GM23338 (cell line): ENCODE measurements at places on chromosomes 13 and 19. TPM values are rescaled to one million over a fixed set of nuclear protein-coding genes. Genes with fewer than 3 reads are reported as not detected.

DNA sequence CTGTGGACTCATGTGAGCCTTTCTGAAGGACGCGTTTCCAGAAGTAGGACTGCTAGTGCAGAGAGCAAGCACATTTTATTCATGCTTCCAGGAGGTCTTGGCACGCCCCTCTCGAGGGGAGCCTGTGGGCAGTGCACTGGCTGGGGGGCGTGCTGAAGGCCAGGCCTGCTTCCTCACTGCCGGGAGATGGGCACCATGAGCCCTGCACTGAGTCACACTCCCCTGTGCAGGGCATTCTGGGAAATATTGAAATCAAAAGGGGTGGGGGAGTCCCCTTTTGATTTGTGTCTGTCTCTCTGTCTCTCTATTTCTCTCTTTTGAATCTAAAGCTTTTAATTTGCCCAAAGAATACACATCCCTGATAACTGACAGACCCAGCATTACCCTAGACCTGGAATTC lies 34.0 kb downstream of the DPF1 start:
- H3K27ac ChIP-seq = peak overlapping the region; percentile 72; the same call in 1 of the 2 replicates
- no peak for DNase-seq
- no peaks in the 10 kb centered on the region for H3K27me3 ChIP-seq
- H3K4me1 ChIP-seq = no peaks in the 10 kb centered on the region

DNA sequence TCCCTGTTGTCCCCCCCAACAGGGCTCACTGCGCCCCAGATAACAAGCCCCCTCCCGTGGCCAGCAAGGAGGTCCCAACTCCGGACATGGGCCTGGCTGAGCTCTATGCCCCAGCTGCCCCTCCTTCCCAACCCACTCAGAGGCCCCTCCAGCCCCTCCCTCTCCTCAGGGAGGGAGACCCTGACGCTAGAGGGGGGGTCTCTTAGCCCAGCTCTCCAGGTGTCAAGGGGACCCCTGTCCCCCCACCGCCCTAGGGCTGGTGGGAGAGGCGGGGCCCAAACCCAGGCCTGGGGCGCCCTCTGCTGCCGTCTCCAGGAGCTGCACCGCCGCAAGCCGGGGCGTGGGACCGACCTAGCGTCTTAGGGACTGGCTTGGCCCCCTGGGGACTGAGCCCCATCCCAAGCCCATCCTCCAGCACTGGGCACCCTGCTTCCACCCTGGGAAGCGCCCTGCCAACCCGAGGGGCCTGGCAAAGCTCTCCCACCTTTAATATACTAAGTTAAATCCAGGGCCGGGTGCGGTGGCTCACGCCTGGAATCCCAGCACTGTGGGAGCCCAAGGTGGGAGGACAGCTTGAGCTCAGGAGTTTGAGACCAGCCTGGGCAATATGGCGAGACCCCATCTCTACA lies 1.4 kb downstream of the GRIN3B start:
- peak; percentile 80 for DNase-seq
- no peaks in the 10 kb centered on the region for H3K36me3 ChIP-seq
- no peak overlapping the region for H3K27ac ChIP-seq
- no peaks in the 10 kb centered on the region; the same call in 1 of the 2 replicates for H3K4me1 ChIP-seq
- peaks cover 45% of the 10 kb centered on the region for H3K27me3 ChIP-seq
- peak overlapping the region; percentile 54 for H3K4me3 ChIP-seq

GRCh38 chr13:89199138-89199537 lies 1528.0 kb downstream of the SLITRK5 start:
- no peaks in the 10 kb centered on the region for H3K4me1 ChIP-seq
- no peaks in the 10 kb centered on the region for H3K27me3 ChIP-seq
- no peaks in the 10 kb centered on the region for H3K36me3 ChIP-seq
- no peak for DNase-seq

DNA sequence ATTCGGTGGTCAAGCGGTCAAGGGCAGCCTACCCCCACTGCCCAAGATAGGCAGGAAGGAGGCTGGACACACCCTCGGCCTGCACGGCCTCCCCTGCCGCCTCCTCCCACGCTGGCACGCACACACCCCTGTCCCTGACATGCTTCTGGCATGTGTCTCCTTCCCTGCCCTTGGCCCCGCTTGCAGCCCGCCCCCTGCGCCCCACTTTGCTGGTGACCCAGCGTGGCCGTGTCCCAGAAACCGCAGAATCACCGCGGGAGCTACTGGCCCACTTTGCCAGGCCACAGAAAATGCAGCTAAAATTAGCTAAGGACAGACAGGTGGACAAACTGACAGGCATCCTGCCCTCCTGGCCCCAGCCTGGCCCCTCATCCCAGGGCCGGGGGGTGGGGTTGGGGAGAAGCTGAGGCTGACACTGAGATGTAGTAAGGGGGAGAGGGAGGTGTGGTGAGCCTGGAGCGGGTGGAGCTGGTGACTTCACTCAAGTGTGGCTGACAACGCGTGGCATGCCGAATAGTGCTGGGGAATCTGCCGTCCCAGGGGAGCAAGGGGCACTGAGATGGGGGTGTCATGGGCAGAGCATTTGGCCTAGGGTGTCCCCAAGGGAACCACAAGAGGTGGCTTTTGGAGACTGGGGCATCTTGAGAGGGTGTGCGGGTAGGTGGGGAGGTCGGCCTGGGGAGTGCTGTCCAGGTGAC lies 2.4 kb downstream of the SHANK1 start:
- peak overlapping the region; percentile 85 for H3K4me3 ChIP-seq
- H3K4me1 ChIP-seq = peaks cover 24% of the 10 kb centered on the region; the same call in 1 of the 2 replicates
- H3K36me3 ChIP-seq = no peaks in the 10 kb centered on the region
- no peak overlapping the region for H3K27ac ChIP-seq
- DNase-seq = no peak

DNA sequence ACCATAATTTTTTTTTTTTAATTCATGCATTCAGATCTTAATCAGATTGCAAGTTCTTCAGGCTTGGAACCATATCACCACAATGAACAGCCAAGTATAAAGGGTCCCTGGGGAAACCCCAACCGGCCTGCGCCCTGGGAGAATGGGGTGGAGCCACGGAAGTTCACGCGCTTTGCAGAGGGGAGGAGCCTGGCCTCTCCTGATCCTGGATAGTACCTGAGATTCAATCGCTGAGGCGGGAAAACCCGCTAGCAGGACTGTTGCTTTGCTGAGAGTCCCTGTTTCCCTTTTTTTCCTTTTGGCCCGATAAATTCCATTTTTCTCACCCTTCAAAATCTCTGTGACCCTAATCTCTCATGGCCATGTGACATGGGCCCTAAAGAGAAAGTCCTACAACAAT lies 385.1 kb downstream of the IRS2 start:
- H3K4me1 ChIP-seq = peaks cover 8% of the 10 kb centered on the region
- H3K4me3 ChIP-seq = no peak overlapping the region
- no peak overlapping the region for H3K27ac ChIP-seq

DNA sequence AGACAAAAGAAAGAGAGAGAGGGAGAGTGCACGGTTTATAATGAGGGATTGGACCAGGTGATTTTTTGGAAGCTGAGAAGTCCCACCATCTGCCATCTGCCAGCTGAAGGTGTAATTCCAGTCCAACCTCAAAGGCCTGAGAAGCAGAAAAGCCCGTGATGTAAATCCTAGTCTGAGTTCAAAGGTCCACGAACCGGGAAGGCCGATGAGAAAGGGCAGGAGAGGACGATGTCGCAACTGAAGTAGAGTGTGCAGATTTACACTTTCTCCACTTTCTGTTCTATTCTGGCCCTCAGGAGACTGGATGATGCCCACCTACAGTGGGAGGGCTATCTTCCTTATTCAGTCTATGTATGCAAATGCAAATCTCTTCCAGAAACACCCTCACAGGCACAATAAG lies 500.0 kb downstream of the DIAPH3 start:
- no peak for DNase-seq
- H3K4me1 ChIP-seq = peaks cover 20% of the 10 kb centered on the region
- H3K36me3 ChIP-seq = no peaks in the 10 kb centered on the region
- no peak overlapping the region for H3K4me3 ChIP-seq
- no peaks in the 10 kb centered on the region for H3K27me3 ChIP-seq
- no peak overlapping the region for H3K27ac ChIP-seq

DNA sequence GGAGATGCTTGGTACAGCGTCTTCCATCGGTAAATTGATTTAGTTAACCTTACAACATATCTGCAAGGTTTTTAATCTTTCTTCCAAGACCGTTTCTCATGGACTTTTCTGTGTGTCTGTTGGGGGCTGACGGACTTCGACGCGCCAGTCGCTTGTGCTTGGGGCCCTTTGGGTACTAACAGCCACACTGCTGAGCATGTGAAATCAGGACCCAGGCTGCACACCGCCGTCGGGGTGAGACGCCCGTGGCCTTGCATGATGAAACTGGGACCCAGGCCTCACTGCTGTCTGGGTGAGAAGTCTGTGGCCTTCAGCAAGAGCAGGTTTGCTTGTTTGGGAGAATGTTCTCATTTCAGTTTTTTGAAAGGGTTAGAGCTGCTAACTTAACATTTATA lies 9.8 kb downstream of the ATP4B start:
- DNase-seq = no peak
- no peaks in the 10 kb centered on the region for H3K4me1 ChIP-seq

DNA sequence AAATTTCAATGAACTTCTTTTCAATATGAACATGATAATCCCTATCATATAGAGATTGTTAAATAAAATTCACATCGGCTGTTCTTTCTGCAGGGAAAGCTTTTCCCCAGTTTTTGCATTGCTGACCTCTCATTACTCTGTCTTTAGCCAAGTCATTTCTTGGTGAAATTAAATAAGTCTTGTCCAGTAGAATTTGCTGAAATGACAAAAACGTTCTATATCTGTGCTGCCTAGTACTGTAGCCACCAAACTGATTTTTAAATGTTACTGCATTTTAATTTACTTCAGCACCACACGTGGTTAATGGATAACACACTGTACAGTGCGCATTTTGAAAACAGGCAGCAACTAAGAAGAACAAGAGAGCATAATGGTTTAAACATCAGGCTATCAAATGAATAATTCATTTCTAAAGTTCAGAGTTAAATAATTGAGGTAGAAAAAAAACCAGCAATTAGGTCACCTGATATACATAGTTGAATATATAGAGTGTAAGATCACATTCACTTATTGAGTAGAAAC lies 178.9 kb downstream of the LIG4 start:
- peaks cover 5% of the 10 kb centered on the region for H3K4me1 ChIP-seq
- no peak overlapping the region for H3K27ac ChIP-seq
- H3K4me3 ChIP-seq = no peak overlapping the region

- no peaks in the 10 kb centered on the region for H3K27me3 ChIP-seq
- H3K4me1 ChIP-seq = no peaks in the 10 kb centered on the region
- no peaks in the 10 kb centered on the region for H3K36me3 ChIP-seq
- no peak overlapping the region for H3K27ac ChIP-seq
- H3K4me3 ChIP-seq = no peak overlapping the region
- DNase-seq = no peak
These were observed 71.2 kb downstream of the PCDH9 start for GRCh38 chr13:67158903-67159302.

DNA sequence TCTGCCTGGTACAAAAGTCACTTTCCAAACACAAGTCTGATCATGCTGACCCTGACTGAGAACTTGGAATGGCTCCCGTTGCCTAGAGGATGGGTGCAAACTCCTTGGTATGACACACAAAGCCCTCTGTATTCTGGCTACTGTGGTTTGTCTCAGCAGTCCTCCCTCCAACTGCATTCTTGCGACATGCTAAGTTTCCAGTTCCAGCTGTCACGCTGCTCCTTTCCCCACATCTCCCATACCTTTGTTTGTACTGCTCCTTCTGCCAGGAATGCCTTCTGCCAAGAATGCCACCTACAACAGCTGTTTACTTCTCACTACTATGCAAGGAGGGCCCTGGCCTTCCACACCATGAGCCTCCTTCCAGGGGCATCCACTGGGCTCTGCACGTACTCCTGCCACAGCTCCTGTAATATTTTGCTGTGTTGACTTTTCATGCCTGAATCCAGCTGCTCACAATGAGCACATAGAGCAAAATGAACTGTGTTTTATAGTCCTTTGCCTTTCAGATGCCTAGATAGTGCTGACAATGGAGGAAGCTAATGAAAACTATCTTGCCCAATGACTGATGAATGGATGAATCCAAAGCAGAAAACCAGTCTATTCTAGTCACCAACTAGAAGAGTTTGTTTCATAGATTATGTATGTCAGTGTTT lies 543.7 kb downstream of the EFNB2 start:
- no peak overlapping the region for H3K27ac ChIP-seq
- DNase-seq = no peak
- no peaks in the 10 kb centered on the region for H3K4me1 ChIP-seq
- no peaks in the 10 kb centered on the region for H3K27me3 ChIP-seq
- H3K4me3 ChIP-seq = no peak overlapping the region

- no peak overlapping the region for H3K4me3 ChIP-seq
- H3K27me3 ChIP-seq = no peaks in the 10 kb centered on the region
- no peak overlapping the region for H3K27ac ChIP-seq
- no peaks in the 10 kb centered on the region; the same call in 1 of the 2 replicates for H3K4me1 ChIP-seq
- no peaks in the 10 kb centered on the region for H3K36me3 ChIP-seq
These were observed 692.6 kb upstream of the SLITRK1 start for GRCh38 chr13:84574851-84575250.

DNA sequence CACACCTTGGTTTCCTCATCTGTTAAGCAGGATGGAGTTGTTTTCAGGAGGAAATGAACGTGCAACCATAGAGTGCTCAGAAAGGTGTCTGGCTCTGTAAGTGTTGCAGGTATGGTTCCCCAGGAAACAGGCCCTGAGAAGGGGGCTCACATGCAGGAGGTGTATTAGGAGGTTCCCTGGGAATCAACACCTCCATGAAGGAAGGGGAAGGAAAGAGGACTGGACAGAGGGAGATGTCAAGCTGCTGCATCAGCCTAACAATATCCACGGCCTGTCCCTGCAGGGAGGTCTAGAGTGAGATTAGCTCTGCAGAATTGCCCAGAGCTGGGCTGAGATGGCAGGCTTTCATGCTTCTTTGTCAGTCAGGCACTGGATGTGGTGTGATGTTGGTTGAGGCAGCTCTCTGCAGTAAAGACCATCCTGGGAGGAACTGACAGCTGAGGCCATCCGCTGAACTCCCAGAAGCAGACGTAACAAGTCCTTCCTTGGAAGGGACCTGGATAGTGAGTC lies 373.3 kb downstream of the ZNF536 start:
- H3K27me3 ChIP-seq = no peaks in the 10 kb centered on the region
- H3K4me3 ChIP-seq = no peak overlapping the region
- no peak for DNase-seq

GRCh38 chr13:97231118-97231828 lies 9.1 kb downstream of the MBNL2 start:
- no peaks in the 10 kb centered on the region; the same call in 1 of the 2 replicates for H3K4me1 ChIP-seq
- H3K27ac ChIP-seq = no peak overlapping the region
- peaks cover 98% of the 10 kb centered on the region for H3K27me3 ChIP-seq
- no peaks in the 10 kb centered on the region for H3K36me3 ChIP-seq
- no peak overlapping the region for H3K4me3 ChIP-seq

- peaks cover 42% of the 10 kb centered on the region for H3K4me1 ChIP-seq
- peaks cover 24% of the 10 kb centered on the region for H3K36me3 ChIP-seq
- H3K4me3 ChIP-seq = peak overlapping the region; percentile 100
- no peaks in the 10 kb centered on the region for H3K27me3 ChIP-seq
- DNase-seq = peak; percentile 78
- H3K27ac ChIP-seq = peak overlapping the region; percentile 99
These were observed 984 bp downstream of the RPS11 start for GRCh38 chr19:49497047-49497788.

ZNF440 gene
- 6.1 and 9.3 TPM in 2 replicates for total RNA-seq

RAVER1 gene
- total RNA-seq = 88.3 and 96.7 TPM in 2 replicates

ZNF610 gene
- total RNA-seq = 5.3 and 6.3 TPM in 2 replicates
